Ascending aorta (tissue), 2 donors: ENCODE measurements at places on chromosomes 6 and 20. TPM values are rescaled to one million over a fixed set of nuclear protein-coding genes. Genes with fewer than 3 reads are reported as not detected.

The PRSS35 gene
- 1.8 TPM for total RNA-seq

The SYNJ2 gene
- total RNA-seq = 3.0 TPM

The SLC13A3 gene
- total RNA-seq = not detected

The GDAP1L1 gene
- not detected for total RNA-seq

The MCCD1 gene
- total RNA-seq = not detected

The PRR18 gene
- total RNA-seq = not detected

The SMOC2 gene
- total RNA-seq = 102 TPM

The SMIM8 gene
- total RNA-seq = 2.9 TPM

The ANGPT4 gene
- total RNA-seq = 5.7 TPM

The IYD gene
- total RNA-seq = under 0.01 TPM

The ADAM33 gene
- 234 TPM for total RNA-seq

The COL11A2 gene
- 0.11 TPM for total RNA-seq

The SLC17A2 gene
- not detected for total RNA-seq

The FOXF2 gene
- 5.2 TPM for total RNA-seq

The GGT7 gene
- total RNA-seq = 25.5 TPM

The BEND6 gene
- total RNA-seq = 1.3 TPM

The KCNK15 gene
- total RNA-seq = 62.6 TPM

The BTN1A1 gene
- total RNA-seq = not detected

The ZC3H12D gene
- 1.5 TPM for total RNA-seq

The DLL1 gene
- total RNA-seq = 16.5 TPM

The IGF2R gene
- 104 TPM for total RNA-seq

The APCDD1L gene
- 2.1 TPM for total RNA-seq

The DIDO1 gene
- total RNA-seq = 42.4 TPM

The SPATS1 gene
- not detected for total RNA-seq

The TAAR1 gene
- not detected for total RNA-seq

The OOEP gene
- not detected for total RNA-seq

The TNF gene
- total RNA-seq = 11.5 TPM

The SENP6 gene
- 24.4 TPM for total RNA-seq
